ENCODE measurements at places on chromosomes 16 and 17.

DNA sequence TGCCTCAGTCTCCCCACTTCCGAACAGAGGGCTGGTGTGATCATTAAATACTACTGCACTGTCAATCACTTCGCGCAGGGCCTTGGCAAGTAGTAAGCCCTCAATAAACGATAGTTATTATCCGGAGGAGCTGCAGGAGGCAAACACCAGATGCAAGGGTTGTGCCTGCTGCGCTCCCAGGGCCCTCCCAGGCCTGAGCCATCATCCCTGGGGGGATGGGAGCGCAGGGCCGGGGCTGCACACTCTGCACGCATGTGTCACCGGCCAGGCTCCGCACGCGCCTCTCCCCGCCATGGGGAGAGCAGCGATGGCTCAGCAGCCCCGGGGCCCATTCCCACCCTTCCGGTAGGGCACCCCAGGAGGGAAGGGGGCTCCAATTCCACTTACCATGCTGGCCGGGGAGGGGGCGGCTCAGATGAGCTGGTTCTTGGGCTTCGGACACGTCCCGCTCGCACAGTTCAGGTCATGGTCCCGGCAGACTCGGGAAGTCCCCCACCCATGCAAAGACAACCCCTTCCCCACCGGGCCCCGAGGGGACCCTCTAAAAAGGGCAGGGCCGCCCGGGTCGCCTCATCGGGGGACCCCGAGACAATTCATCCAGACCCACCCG is 681 bp downstream of the XPO6 start:
- DNase-seq: peak; percentile 84

GRCh38 chr17:45705123-45706009 is 78.8 kb upstream of the CRHR1 start:
- DNase-seq: peak; percentile 11

GRCh38 chr17:74785096-74785980 is 9.2 kb upstream of the NAT9 start:
- peak; percentile 59 for DNase-seq

DNA sequence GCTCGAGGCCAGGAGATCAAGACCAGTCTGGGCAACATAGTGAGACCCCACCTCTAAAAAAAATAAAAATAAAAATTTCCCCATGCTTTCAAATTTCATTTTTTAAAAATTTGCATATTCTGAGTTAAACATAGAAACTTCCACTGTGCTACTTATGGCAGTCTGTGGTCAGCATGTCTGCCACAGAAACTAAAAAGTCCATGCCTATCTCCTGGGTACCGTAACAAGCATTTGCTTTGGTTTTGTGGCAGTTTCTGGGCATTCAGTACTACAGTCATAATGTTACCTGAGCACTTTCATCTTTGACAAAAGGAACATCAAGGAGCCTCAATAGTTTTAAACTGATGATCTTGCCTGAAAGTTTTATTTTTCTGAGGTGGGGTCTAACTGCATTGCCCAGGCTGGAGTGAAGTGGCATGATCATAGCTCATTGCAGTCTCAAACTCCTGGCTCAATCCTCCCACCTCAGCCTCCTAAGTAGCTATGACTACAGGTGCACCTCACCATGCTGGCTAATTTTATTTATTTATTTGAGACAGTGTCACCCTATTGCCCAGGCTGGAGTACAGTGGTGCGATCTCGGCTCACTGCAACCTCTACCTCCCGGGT is 13.2 kb upstream of the ITGA2B start:
- DNase-seq: no peak

DNA sequence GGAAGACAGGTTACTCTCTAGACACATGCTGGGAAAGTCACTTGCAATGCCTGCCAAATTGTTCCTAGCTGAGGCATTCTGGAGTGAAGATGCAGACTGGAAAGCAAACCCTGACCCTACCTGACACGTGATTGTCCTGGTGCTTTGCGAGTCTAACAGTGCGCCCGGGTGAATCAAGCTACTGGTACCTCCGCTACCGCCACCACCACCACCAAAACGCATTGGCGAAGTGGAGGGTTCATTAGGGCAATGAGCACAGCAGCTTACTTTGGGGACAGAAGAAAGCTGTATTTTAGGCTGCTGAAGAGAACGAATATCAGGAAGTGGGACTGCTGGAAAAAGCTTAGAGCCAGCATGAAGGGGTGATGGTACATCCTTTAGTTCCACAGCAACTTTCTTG is 7.0 kb downstream of the MARF1 start:
- no peak for DNase-seq

GRCh38 chr17:80539022-80539641 is 5.5 kb upstream of the RPTOR start:
- DNase-seq: no peak

GRCh38 chr17:77499699-77500435 is 359.1 kb downstream of the SEC14L1 start:
- no peak for DNase-seq

GRCh38 chr16:24737391-24737871 is 8.0 kb downstream of the TNRC6A start:
- DNase-seq: no peak

DNA sequence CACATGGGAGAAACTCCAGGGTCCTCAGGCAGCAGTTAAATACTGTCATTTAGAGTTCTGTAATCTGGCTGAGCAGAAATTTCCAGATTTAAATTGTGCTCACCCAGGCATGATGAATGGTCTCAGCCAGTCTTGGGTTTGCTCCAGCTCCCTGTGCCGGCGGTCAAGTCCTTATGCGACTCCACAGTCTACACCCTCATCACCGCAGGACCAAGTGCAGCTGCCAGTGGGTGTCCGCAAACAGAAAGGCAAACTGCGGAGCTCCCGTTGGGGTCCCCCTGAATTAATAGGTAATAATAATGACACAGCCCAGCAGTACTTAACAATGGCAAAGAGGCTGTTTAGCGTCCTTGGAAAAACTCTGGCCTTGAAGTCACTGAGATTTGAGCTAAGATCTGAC is 3.9 kb upstream of the CACNG4 start:
- DNase-seq: no peak

DNA sequence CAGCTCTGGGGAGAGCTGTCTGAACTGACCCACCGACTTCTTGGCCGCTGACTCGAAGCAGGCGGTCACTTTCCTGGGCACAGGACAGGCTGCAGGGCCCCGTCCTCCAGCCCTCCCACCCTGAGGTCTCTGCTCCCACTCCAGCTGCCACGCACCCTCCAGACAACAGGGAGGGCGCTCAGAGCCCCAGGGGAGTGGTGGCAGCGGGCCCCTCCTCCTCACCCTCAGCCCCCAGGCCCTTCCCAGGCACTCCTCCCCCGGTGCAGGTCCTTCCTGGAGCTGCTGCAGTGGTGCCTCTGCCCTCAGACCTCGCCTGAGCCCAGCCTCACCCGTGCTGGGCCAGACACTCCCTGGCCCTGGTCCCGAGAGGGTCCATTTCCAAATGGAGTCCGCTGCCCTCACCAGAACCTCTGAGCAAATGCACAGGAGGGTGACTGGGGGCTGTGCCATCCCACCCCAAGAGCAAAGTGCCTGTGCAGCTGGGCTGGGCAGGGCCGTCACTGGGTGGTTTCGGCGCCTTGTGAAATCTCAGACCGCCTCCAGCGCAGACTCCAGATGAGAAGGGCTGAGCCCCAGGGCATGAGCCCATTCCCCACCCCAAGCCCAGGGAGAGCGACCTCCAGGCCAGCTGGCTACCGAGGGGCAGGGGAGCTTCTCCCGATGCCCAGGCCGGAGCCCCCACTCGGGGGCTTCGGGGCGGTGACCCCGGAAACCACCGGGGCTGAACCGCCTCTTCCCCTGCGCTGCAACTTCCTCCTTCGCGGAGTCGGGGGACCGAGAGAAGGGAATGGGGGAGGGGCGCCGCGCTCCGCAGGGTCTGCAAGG is 717 bp downstream of the CYBA start:
- peak; percentile 58 for DNase-seq

- DNase-seq: no peak
These were observed 1.0 kb downstream of the BAHCC1 start for GRCh38 chr17:81396278-81396721.

GRCh38 chr16:73504591-73505575 is 457.0 kb upstream of the ZFHX3 start:
- DNase-seq: no peak

- no peak for DNase-seq
These were observed 26.3 kb downstream of the TANGO6 start for GRCh38 chr16:68869492-68870088.

DNA sequence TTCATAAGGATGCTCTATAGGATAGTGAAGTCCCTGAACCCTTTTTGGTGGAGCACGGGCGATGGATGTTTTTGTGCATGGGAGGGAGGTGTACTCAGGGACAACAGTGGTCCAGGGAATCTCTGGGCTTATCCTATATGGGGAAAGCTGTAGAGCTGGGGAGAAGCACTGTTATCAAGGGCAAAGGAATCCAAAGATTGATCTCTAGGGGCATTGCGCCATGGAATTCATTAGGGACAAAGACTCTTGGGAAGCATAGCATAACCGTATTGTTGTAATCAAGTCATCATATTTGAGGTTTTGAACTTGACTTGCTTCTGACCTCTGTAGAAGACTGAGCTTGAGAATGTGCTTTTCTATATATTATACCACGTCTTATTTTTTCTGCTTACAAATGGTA is 172.9 kb upstream of the ZFHX3 start:
- no peak for DNase-seq

DNA sequence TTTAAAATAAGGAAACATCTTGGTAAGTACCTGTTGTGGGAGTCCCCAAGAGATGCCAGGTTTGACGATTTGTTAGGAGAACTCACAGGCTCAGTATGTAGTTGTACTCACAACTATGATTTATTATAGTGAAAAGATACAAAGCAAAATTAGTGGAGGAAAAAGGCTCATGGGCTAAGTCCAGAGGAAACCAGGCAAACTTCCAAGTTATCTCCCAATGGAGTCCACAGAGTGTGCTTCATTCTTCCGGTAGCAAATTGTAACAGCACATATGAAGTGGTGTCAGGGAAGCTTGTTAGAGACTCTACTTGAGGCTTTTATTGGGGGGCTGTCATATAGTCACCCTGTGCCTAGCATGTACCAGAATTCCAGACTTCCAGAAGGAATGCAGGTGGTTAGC is 2.3 kb downstream of the DDX19A start:
- no peak for DNase-seq

DNA sequence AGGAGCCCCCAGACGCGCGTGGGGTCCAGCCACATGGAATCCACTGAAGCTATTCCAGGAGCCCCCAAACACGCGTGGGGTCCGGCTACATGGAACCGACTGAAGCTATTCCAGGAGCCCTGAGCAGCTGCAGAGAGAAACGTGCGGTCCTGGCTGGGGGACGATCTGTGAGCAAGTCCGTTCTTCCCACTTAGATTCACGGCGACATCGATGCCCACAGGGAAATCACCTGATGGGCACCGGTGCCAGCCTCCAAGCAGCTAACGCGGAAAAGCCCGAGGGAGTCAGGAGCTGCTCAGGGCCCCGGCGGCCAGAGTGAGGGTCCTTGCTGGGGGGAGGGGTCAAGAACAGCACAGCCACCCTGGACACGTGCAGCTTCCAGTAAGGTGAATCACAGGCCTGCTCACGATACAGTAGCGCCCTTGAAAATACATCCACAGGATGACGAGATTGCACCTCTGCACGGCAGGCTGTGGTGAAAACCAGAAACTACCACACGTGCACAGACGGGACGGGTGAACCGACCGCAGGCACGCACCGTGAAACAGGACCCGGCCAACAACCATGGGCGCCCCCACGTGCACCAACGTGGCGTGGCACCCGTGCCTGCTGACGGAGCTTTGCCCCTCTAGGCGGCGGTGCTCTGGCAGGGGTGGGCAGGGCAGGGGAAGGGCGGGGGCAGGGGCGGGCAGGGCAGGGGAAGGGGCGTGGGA is 77.7 kb upstream of the GNG13 start:
- DNase-seq: peak; percentile 58

DNA sequence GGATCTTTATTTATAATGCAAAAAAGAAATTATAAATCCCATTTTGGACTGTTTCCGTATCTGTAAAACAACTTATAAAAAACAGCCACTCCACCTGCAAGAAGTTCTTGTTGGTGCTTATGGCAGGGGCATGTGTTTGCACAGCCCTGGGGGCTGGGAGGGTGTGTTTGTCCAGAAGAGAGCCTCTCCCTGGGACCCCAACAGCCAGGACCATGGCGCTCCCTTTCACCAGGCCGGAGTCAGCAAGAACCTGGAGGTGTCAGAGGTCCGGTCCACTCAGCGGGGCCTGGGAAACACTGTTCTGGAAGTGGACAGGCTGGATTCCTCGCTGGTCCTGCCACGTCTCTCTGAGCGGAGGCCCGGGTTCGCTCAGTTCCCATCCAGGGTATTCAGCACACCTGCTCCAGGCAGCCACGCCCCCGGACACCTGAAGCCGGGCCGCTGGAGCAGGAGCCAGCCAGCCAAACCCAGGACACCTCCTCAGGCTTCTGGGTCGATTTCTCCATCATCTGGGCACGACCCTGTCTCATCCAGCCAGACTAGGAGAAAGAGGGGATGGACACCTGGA is 18.9 kb upstream of the GINS2 start:
- DNase-seq: no peak
